ENCODE measurements at places on chromosomes 12 and 14.

DNA sequence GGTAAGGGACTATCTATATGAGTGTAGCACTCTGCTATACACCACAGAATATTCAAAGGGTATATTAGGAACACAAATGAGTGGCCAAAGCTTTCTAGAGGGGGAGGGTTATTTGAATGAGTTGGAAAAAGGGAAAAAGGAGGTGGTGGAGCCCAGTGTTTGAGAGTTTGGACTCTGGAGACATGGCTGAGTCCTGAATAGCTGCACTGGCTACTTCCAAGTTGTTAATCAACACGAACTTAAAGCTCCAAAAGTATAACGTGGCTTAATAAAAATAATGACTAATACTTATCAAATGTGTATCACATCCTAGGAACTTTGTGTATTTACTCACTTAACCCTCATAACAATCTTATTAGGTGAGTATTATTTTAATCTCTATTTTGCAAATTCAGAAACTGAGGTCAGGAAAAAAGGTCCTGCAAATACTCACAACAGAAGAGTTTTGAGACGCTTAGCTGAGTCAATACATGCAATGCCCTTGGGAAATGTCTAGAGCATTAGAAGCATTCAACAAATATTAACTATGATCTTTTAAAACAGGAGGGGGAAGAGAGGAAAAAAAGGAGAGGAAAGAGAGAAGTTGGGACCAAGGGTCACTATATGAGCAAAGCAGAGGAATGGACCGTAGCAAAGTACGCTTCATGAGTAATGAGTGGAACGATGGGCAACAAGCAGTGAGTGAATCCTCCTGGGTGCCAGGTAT, 189.5 kb upstream of the HMGA2 start:
- no peak for DNase-seq

- DNase-seq, result peak; percentile 67
Observed at GRCh38 chr14:74975059-74975810, 19.8 kb upstream of the PGF start.

DNA sequence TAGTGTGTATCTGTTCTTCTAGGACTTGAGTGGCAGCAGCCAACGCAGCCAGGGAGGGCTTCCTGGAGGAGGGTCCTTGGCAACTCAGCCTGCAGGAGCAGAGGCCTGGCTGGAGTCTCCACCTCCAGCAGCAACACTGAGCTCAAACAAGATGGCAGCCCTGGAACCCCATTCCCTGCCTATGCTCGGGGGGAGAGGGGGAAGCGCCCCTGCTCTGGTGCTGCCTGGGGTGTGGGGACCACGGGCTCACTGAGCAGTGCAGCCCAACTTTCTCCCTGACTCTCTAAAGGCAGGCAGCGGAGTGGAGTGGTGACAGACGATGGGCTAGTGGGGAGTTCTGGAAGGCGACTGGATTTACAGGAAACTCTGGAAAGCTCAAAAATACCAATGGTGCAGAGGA, 160.7 kb downstream of the CALM1 start:
- DNase-seq, result no peak

GRCh38 chr12:53076461-53076860, 2.7 kb downstream of the SPRYD3 start:
- DNase-seq, result no peak

DNA sequence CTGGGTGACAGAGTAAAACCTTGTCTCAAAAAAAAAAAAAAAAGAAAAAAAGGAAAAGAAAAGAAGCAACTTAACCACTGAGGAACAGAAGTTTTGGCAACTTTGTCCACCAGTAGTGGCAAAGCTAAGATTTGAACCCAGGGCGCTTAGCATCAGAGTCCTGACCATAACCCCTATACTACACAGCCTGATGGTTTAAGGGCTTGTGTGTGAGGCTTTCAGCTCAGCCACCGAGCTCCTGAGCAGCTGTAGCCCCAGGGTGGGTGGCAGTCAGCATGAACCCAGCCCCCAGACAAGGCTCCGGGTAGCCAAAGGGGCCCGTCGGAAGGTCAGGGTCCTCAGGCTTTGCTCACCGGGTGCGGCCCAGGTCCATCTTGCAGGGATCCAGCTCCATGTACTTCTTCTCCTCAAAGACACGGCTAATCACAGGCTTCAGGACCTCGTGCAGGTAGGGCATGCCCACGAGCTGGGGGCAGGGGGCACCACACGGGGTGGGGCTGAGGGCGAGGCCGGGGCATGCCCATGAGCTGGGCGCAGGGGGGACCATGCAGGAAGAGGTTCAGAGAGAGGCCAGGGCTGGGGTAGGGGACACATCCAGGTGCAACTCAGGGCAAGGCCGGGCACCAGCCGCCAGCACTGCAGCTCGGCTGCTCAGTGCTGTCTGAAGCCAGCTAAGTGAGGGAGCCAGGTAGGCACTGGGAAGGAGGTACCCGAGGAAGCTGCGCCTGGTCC, 20.9 kb downstream of the RASAL1 start:
- DNase-seq, result no peak

GRCh38 chr14:32428875-32429274, 99.8 kb downstream of the AKAP6 start:
- no peak for DNase-seq

- peak; percentile 65 for DNase-seq
Observed at GRCh38 chr12:95918194-95918993, 24.0 kb downstream of the CCDC38 start.
